ENCODE measurements at places on chromosomes 4 and X.

DNA sequence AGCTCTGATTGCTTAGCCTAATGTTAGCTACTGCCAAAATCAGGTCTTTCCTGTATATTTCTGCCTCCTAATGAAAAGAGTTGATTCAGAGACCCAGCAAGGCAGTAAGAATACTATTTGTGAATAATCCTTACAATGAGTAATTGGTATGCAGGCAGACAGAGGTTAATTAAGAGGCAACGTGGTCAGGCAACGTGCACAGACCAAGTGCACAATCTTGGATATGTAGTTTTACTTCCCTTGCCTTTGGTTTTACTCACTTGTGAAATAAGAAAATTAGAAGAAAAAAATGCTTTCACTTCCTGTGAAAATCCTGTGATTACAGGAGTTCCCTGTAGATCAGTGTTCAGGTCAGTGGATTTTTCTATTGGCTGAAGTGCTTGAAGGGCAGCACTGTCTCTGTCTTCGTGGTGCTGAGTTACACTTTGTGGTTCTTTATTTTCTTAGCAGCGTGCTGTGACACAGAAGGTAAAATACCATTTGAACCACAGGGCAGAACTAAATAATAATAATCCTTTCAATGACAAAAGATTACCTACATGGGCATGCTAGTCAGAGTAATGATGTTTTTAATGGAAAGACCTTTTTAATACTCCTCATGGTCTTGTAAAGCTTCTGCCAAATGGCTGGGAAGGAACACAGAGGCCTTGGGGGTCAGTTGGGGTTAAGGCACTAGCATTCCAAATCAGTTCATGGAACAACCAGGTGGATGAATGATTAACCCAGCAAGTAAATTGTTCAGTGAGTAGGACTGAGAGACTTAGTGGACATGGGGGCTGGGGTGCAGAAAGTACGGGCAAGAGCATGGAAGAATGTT, 430.9 kb downstream of the MAPK10 start:
- DNase-seq, result no peak

DNA sequence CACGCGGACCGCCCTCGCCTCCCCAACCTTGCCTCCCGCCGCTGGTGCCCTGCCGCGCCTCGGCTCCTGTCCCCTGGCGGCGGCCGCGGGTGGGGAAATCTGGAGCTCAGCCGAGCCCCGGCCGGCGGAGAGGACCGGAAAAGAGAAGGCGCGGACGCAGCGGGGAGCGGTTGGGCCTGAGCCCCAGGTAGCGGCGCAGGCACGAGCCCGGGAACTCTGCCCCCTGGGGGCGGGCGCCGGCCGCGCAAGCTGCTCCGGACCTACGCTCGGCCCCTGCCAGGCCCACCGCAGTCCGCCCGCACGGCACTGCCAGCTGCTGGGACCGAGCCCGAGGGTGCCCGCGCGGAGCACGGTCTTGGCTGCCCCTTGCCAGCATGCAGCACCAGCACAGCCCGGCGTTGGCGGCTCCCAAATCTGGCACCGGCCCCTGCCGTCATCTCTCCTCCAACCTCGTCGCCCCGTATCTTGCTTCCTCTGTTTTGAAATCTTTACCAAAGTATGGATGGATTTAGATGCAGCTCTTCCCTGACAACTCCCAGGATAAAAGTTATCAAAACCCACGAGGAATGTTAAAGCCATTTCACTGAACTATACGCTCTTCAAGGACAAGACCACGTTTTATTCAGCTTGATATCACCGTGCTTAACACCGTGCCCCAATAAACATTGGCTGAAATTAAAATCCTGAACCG, at the start of gene PRSS12:
Gene PRSS12, minus strand, starts transcription at position 161 of the 691 bp plus-strand sequence. CDS start 283 bp downstream, outside the sequence.
- DNase-seq, result no peak

DNA sequence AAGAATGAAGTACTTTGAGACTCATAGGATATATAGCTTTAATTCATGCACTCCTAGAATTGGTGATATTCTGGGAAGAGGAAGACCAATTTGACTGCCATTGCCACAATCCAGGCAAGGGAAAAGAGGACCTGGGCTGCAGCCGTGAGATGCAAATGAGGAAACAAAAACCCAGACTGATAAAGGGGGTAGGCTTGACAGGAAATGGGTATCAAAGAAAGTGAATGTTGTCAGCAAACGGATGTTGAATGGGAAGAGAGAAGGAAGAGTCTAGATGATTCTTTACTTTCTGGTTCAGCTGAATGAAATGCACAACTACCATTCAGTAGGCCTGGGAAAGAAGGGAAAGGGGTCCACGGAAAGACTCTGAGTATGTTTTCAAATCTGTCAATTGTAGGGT, 17.1 kb upstream of the ARHGEF6 start:
- DNase-seq, result no peak

- no peak for DNase-seq
Observed at GRCh38 chrX:39162322-39162735, 361.1 kb downstream of the MID1IP1 start.

- no peak for DNase-seq
Observed at GRCh38 chrX:19680580-19680979, 165.3 kb upstream of the MAP3K15 start.
